ENCODE measurements at places on chromosomes 16 and 17.

- DNase-seq: no peak
Measured at GRCh38 chr16:15434079-15434424, 336 bp upstream of the BMERB1 start.

- no peak for DNase-seq
Measured at GRCh38 chr17:35052241-35052610, 11.3 kb downstream of the RFFL start.

GRCh38 chr16:10876315-10876714, 687 bp upstream of the CIITA start:
- no peak for DNase-seq

DNA sequence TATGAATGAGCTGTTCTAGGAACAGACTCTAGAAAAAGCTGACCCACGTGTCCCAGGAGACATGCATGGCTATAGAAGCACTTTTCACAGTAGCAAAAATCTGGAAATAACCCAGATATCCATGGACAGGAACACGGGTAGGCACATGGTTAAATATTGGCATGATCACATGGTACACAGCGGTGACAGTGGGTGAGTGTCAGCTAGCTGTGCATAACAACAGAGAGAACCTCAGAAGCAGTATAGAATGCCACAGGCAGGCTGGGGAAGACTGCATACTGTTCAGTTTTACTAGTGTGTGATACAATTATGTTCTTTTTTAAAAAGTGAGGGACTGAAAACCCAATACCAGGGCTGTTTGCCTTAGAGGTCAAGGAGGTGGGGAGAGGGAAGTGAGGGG, 31.4 kb downstream of the EPN2 start:
- DNase-seq: no peak

DNA sequence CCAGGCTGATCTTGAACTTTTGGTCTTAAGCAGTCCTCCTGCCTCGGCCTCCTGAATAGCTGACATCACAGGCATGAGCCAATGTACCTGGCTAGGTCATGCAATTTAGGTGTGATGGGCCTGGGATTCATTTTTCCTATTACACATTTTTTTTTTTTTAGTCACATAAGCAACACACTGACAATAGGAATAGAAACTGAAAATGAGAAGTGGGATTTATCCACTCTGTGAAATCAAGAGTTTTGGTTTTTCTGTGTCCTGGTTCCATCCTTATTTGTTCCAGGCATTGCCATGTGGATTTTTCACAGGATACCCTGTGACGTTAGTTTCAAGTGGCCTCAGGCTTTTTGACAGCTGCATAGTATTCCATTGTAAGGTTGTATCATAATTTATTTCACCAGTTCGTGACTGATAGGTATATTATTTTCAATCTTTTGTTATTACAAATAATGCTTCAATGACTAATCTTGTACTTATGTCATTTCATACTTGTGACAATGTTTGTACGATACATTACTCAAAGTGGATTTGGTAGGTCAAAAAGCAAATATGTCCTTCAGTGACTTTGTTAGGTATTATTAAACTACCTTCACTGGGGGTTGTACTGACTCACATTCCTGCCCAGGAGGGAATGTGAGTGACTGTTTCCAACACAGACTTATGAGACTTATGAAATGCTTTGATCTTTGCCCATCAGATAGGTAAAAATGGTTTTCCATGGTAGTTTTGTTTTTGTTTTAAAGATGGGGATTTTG, 10.6 kb downstream of the ADCY7 start:
- no peak for DNase-seq

- DNase-seq: no peak
Measured at GRCh38 chr17:10195090-10195805, 3.2 kb downstream of the GAS7 start.

Data from activated CD4-positive, CD25-positive, alpha-beta regulatory T cell treated with anti-CD3 and anti-CD28 coated beads, Interleukin-2, amount 50 U/mL, for 16 hours (primary cell).